ENCODE measurements at places on chromosomes 7 and 10.

DNA sequence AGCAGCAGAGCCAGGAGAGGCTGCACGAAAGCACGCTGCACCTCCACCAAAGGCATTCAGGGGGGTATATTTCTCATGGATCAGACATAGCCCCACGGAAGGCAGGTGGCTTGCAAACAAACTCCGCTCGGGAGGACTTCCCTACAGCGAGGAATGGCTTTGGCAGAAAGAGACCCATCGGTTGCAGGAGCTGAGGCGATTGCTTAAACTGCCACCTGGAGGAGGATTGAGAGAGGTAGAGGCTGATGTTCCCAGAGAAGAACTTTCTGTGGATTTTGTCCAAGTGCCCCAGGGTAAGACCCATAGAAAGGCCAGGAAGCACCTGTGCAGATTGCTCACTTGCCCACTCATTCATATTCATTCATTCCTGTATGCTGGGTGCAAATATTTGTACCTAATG, 89.1 kb downstream of the NEUROD6 start:
- no peak for DNase-seq

- DNase-seq = no peak
Observed at GRCh38 chr7:118311121-118311836, 86.8 kb downstream of the ANKRD7 start.

DNA sequence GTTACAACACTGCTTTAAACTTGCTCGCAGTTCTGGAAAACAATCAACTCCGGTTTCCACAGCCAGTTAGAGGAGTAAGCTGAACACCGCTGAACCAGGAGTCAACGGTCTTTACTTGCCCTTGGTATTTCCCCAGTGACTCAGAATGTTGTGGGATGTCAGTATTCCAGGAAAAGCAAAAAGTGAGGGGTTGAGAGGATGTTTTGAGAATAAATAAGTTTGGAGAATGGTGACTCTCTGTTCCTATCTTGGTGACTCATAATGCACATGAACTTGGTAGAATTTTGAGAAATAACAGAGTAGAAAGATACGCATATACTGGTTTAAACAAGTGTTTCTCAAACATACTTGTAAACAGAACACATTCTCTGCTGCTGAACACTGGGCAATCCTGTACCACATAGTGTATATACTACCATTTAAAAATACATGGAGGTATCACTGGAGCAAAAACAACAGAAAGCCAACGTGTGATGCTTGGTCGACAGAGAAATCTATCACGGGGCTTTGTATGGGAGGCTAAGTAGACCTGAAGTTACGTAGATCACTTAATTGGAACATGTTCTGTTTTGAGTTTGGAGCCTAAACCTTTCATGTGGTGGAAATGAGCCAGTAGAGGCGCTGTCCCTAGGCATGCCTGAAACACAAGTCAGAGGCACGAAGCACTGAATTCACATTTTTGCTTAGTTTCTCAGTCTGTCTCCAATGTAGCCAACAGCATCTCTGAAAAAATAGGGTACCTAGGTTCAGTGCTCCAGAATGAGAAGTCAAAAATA, 534.3 kb downstream of the PARD3 start:
- no peak for DNase-seq

DNA sequence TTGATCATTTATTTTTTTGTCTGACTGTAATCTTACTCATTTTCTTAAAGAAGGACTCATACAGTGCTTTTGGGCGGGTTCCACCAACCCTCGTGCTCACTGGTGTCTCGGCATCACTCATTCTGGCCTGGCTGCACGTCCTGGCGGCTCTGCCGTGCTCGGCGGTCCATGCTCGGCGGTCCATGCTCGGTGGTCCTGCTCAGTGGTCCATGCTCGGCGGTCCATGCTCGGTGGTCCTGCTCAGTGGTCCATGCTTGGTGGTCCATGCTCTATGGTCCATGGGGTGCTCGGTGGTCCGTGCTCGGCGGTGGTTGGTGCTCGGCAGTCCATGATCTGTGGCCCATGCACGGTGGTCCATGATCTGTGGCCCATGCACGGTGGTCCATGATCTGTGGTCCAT, 72.5 kb downstream of the WDR37 start:
- no peak for DNase-seq

DNA sequence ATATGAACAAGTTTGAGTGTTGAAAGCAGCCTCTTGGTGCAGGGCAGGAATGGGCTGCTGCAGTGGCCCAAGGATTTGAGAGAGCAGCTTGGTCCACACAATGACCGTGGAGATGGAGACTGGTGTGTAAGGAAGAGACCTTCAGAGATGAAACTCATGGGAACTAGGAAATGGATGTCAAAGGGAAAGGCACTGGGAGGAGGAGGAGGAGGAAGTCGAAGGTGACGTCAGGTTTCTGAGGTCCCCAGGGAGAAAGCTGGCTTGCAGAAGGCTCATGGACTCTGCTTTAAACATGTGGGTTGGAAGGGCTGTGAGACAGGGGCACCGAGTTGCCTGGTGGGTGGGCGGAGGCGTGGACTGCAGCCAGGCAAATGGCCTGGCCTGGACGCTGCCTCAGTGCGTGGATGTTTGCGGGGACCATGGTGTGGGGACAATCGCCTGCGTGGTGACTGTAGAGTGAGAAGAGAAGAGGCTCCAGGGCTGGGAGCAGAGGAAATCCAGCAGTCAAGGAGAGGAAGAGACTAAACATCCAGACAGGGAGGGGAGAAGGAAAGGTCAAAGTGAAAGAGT, 14.6 kb downstream of the C10orf71 start:
- DNase-seq = no peak

DNA sequence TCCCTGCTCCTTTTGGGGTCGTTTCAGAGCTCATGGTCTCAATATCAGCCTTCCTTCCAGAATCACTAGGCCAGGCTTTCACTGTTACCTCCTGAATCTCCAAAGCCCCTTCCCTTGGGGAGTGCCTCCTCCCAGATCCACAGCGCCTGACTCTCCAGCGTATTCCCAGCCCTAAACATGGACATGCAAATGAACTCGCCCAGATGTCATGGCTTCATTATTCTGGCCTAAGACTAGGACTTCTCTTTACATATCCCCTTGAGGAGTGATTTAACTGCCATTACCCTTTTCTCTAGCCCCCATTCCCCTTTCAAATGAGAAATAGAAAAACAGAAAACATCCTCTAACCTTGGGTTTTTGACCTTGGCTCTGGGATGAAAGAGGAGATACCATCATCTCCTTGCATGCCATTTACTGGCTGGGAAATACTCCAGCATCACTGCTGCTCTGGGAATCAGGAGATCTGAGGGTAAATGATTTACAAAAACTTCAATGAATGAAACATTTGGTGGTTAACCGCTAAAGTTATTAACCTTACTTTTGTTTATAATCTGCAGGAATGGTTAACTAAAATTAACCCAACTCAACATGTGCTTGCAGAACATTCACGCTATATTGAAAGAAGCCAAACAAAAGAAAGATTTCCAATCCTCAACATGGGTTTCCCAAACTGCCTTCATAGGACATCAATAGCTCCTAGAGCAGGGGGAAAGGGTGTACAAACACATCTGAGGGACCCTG, 37.0 kb downstream of the FAM171A1 start:
- DNase-seq = no peak

DNA sequence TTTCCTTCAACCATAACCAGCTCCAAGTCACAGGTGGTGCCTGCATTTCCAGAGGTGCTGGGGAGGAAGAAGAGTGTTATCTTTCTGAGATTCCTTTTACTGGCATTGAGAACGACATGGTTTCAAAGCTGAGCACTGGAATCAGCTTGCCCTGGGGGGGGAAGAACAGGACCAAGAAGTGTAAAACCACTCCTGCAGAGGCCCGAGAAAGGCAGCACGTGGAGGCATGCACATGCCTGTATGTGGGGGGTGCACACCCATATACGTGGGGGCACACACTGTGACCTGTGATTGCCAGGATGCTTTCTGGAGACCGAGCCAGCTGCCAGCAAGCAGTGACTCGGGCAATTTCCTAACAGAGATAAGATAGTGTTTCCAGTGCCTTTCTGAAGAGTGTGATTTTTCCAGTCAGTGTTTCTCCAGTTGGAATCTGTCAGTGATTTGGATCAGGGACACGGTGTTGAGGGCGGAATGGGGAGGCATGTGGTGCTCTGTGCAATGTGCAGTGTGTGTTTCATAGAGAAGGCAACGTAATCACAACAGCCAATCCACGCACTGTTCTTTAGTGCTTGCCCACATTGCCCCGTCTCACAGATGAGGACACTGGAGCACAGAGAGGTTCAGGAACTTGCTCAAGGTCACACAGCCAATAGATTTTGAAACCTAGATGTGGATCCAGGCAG, 4.2 kb downstream of the LRRC27 start:
- DNase-seq = no peak

- no peak for DNase-seq
Observed at GRCh38 chr10:126803394-126803793, 101.8 kb upstream of the DOCK1 start.

GRCh38 chr7:1169409-1170368, 9.7 kb upstream of the ZFAND2A start:
- DNase-seq = peak; percentile 92

GRCh38 chr7:24478137-24478655, 95.1 kb upstream of the PALS2 start:
- DNase-seq = no peak

GRCh38 chr7:55977831-55978230, 13.4 kb downstream of the NIPSNAP2 start:
- DNase-seq = no peak
